ENCODE measurements at places on chromosomes 13 and 19. TPM values are rescaled to one million over a fixed set of nuclear protein-coding genes. Genes with fewer than 3 reads are reported as not detected.

- no peak for DNase-seq
Measured at GRCh38 chr13:23876265-23876664, 12.9 kb downstream of the MIPEP start.

GRCh38 chr19:9848762-9849161, 13.6 kb downstream of the PIN1 start:
- no peak for DNase-seq

GRCh38 chr13:41931337-41931736, 29.6 kb downstream of the VWA8 start:
- no peak for DNase-seq

The HIPK4 gene
- total RNA-seq, result not detected

The CD22 gene
- total RNA-seq, result not detected

The NDUFA7 gene
- 60.2 TPM for total RNA-seq

GRCh38 chr19:39846678-39847486, 703 bp upstream of the FBL start:
- DNase-seq, result no peak

DNA sequence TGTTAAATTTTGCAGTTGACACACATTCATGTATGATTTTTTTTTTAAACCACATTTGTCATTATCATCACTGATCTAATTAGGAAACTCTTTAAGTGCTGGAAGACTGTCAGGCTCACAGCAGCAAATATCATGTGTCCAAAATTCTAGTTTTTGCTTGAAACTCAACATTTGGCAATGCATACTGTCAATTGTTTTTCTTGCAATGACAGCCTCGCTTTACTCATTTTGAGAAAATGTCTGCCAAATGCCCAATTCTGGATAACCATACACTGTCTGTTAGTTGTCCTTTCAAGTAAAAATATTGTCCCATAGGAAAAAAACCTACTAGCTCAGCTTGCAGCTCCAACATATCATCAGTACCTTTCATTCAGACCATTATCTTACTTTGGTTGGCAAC, 523.9 kb upstream of the ARGLU1 start:
- no peak for DNase-seq

The SLC25A41 gene
- not detected for total RNA-seq

All from endothelial cell of umbilical vein (primary cell).